Breast epithelium (tissue), 4 donors: ENCODE measurements at places on chromosomes 3 and 15.

- H3K27ac ChIP-seq = no peak overlapping the region
- H3K4me1 ChIP-seq = no peaks in the 10 kb centered on the region
- no peak overlapping the region for H3K4me3 ChIP-seq
- no peaks in the 10 kb centered on the region for H3K36me3 ChIP-seq
- DNase-seq = peak; percentile 11
Measured at GRCh38 chr15:68389936-68390817, 41.8 kb downstream of the ITGA11 start.

DNA sequence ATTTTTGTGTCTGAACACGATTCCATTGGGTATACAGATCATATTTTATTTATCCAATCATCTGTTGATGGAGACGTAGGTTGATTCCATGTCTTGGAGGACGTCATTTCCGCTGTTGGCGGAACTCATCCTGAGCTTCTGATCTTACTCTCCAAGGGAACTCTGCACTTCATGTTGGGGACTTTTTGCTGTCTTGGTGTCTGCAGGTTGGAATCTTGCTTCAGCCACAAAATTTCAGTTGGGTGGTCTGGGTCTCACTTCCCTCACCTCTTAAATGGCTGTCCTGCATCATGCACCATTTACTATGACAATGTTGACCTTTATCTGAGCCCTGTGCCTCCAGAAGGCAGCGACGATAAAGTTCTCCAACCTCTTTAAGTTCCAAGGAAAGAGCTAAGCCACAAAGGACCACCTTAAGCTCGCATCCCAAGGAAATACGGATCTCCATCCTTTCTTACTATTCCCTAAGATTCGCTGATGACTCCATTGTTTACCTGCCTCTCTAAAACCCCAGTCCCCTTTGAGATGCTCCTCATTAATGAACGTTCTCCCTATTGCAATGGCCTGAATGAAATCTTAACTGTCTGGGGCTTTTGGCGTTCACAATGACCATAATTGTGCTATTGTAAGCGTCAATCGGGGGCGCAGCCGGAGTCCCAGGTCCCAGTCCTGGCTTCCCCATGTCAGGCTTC is 23.1 kb upstream of the RNU6-1 start:
- H3K27ac ChIP-seq = no peak overlapping the region
- H3K27me3 ChIP-seq = no peaks in the 10 kb centered on the region
- peak overlapping the region; percentile 33 for H3K4me3 ChIP-seq
- H3K4me1 ChIP-seq = no peaks in the 10 kb centered on the region

GRCh38 chr15:61753018-61753710 is 307.1 kb downstream of the VPS13C start:
- no peaks in the 10 kb centered on the region for H3K4me1 ChIP-seq
- no peak overlapping the region for H3K27ac ChIP-seq
- H3K4me3 ChIP-seq = no peak overlapping the region
- no peaks in the 10 kb centered on the region for H3K27me3 ChIP-seq
- no peaks in the 10 kb centered on the region for H3K36me3 ChIP-seq

DNA sequence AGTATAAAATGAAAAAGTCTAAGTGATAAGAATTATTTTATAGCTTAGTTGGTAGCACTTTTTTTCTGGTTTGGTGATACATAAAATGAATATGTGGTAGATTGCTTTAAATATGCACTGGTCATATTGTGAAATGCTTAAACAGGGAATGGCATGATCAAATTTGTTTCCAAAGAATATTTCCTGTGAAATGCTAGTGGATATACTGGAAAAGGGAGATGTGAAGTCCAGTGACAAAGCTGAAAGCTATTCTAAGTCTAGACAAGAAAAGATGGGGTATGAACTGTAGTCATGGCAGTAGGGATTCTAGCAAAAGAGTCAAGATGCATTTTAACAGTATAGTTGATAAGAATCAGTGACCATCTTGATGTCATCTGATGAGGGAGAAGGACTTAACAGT is 98.9 kb upstream of the MME start:
- H3K36me3 ChIP-seq = no peaks in the 10 kb centered on the region
- no peak for DNase-seq
- H3K27ac ChIP-seq = peak overlapping the region; percentile 7
- H3K4me3 ChIP-seq = no peak overlapping the region
- no peaks in the 10 kb centered on the region for H3K27me3 ChIP-seq

DNA sequence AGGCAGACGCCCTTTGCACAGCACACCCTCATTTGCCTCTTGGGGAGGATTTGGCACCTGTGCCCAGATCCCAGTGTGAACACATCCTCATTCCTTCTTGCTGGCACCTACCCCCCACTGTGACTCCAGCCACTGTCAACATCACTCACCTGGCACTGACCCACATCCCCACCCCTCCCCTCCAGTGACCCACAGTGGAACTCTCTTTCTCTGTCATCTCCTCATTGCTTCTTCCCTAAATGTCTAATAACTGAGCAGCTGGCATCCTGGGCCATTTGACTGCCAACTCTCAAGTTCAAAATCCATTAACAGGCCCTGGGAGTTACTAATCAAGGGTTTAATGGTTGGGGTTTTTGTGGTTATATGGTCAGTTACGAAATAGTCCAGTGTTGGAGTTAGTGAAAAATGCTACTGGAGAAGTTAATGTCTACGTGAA is 14.4 kb downstream of the SNAPC5 start:
- H3K27ac ChIP-seq = peak overlapping the region; percentile 52
- peak; percentile 78 for DNase-seq
- H3K4me3 ChIP-seq = no peak overlapping the region
- no peaks in the 10 kb centered on the region for H3K36me3 ChIP-seq

GRCh38 chr3:120773932-120774331 is 31.4 kb downstream of the GTF2E1 start:
- no peak overlapping the region for H3K4me3 ChIP-seq
- no peak for DNase-seq
- H3K36me3 ChIP-seq = no peaks in the 10 kb centered on the region
- H3K4me1 ChIP-seq = no peaks in the 10 kb centered on the region
- H3K27ac ChIP-seq = no peak overlapping the region
- no peaks in the 10 kb centered on the region for H3K27me3 ChIP-seq

- H3K27me3 ChIP-seq = no peaks in the 10 kb centered on the region
- no peak overlapping the region for H3K4me3 ChIP-seq
- no peak for DNase-seq
- H3K36me3 ChIP-seq = no peaks in the 10 kb centered on the region
Measured at GRCh38 chr3:147119346-147119745, 287.0 kb downstream of the ZIC4 start.

- no peaks in the 10 kb centered on the region for H3K4me1 ChIP-seq
- H3K36me3 ChIP-seq = no peaks in the 10 kb centered on the region
- H3K27ac ChIP-seq = peak overlapping the region; percentile 48
- DNase-seq = no peak
Measured at GRCh38 chr3:11507719-11508118, 136.0 kb downstream of the VGLL4 start.

DNA sequence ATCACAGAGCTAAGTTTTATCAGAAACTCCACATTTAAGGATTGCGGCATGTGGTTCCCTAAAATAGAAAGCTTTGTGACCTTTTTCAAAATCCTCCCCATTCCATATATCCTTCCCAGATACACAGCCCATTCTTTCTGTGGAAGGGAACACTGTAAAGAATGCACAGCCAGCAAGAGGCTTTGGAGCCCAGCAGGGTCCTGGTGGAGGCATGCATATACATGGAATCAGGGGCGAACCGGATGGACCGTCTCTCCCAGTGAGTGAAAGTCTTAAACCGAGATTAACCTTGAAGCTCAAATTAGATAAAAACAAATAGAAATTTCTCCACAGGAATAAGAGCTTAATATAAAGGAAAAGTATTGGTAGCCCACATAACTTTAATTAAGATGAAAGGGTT is 436.2 kb upstream of the MDFIC2 start:
- H3K4me3 ChIP-seq = no peak overlapping the region
- no peak for DNase-seq
- no peaks in the 10 kb centered on the region for H3K36me3 ChIP-seq
- no peak overlapping the region for H3K27ac ChIP-seq
- H3K4me1 ChIP-seq = no peaks in the 10 kb centered on the region

GRCh38 chr15:38642689-38643270 is 78.2 kb upstream of the RASGRP1 start:
- no peak for DNase-seq
- no peak overlapping the region for H3K27ac ChIP-seq
- H3K36me3 ChIP-seq = no peaks in the 10 kb centered on the region
- no peaks in the 10 kb centered on the region for H3K4me1 ChIP-seq

GRCh38 chr3:174120997-174121396 is 723.5 kb downstream of the NLGN1 start:
- H3K27ac ChIP-seq = no peak overlapping the region
- DNase-seq = no peak
- no peaks in the 10 kb centered on the region for H3K4me1 ChIP-seq
- H3K36me3 ChIP-seq = no peaks in the 10 kb centered on the region
